ENCODE measurements at places on chromosomes 2 and 18.

GRCh38 chr2:238890131-238890530 is 42.2 kb downstream of the TWIST2 start:
- DNase-seq, result no peak

GRCh38 chr2:137947032-137947727 is 17.1 kb upstream of the HNMT start:
- DNase-seq, result no peak

DNA sequence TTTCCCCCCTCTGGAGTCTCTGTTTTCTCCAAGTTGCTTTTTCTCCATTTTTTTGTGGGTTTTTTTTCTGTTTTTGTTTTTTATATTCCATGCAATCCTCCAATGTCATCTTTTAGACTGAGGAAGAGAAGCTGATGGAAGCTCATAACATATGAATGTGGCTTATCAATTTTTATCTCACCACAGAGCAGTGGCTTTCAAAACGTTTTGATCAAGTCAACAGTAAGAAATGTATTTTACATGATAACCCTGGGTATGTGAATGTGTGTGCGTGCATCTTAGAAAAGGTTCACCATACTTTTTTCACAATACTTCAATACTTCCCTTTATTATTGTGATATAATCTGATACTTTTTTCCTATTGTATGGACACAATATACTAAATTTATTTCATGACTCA is 64.6 kb upstream of the CDCA7 start:
- no peak for DNase-seq

DNA sequence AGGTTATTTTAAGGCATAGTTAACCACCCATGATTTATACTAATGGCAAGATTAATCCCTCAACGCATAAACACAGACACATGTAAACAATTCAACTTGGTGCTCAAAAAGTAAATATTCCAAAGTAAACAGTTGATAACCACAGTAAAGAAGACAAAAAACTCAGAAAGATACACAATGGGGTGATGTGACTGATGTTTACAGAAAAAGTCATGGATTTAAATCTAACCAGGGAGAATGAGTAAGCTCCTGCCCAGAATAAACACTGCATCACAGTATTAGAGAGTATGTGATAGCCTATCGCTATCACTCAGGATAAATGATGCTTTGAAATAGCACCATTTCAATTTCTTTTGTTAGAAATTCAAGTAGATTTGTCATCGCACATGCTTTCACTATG is 49.3 kb downstream of the HIBCH start:
- DNase-seq, result no peak

GRCh38 chr2:85796341-85797262 is 42.8 kb downstream of the ATOH8 start:
- no peak for DNase-seq

DNA sequence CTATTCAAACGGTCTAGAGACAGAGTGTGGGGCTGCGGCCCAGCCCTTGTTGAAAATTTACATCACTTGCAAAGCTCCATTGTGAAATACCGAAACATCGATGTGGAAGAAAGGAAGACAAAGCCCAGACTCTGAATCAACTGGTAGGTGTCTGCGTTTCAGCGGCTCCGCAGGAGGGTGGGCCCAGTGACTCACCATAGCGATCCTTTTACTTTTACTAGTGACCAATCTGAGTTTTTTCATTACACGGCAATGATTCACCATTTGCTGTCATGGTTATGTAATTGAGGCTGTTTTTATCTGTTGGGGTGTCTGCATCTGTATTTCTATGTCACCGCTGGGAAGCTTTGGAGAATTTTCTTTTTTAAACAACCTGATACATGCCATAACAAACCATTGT is 66.6 kb upstream of the ODC1 start:
- no peak for DNase-seq

- DNase-seq, result no peak
These were observed 102.7 kb downstream of the MAP2 start for GRCh38 chr2:209526561-209526960.

DNA sequence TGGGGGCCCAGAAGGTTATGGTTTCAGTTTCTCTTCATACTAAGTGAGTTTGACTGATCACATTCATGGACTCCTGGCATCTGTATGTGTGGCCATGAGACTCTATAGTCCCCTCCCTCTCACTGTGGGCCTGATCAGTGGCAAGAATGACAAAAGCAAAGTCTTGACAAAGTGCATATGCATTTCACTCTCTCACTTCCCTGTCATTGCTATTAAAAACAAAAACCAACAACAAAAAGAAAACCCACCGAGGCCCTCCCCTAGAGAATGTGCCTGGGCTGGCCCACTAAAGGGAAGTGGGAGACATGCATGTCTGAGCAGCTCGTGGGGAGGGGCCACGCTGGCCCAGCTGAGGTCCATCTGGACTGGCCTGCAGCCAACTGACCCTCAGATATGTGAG is 600.1 kb upstream of the RAB6C start:
- DNase-seq, result no peak

GRCh38 chr2:106108791-106109190 is 85.3 kb downstream of the UXS1 start:
- no peak for DNase-seq

GRCh38 chr2:228709788-228710371 is 528.4 kb upstream of the SPHKAP start:
- no peak for DNase-seq

Data from activated CD4-positive, alpha-beta T cell treated with anti-CD3 and anti-CD28 coated beads for 48 hours (primary cell).